GM18507 (cell line): ENCODE measurements at places on chromosomes 3 and 15.

GRCh38 chr3:107956991-107957900, 133.6 kb downstream of the CD47 start:
- no peak for DNase-seq

DNA sequence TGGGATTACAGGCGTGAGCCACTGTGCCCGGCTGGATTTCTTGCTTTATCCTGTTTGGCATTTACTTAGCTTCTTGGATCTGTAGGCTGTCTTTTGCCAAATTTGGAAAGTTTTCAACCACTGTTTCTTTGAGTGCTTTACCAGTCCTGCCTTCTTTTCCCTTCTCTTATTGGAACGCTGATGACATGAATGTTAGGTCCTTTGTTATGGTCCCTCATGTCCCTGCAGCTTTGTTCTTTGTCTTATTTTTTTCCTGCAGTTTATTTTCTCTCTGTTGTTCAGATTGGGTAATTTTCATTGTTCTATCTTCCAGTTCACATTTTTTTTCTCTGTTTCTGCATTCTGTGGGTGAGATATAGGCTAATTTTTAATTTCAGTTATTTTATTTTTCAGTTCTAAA, 25.0 kb downstream of the SH3GL3 start:
- DNase-seq = no peak

- no peak for DNase-seq
Observed at GRCh38 chr3:110618512-110619226, 452.9 kb upstream of the NECTIN3 start.

DNA sequence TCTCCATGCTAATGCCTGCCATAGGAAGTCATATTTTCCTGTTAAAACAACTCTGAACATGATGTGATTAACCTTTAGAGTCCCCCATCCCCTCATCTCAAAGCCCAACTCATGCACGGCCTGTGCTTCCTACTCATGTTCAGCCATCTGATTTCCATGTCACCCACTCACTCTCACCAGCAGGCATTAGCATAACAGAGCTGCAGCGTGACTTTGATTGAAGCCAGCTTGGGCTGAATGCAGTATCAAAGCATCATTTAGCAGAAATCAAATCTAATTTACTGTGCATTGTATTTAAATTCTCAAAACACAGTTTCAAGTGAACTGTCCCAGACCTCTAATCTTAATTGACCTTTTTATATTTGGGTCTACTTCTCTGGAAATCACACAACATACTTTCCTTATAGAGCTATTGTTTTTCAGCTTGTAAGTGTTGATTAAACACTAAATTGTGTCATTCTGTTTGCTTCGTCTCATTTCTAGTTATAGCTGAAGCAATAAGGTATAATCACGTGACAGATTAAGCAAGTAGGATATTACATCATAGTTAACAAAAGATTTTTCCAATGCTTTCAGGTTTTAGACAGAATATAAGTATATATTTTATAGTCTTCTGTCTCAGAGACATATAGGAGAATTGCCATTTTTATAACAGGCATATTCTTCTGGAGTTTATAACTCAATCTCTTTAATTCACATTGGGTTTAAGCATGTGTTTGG, 501.5 kb downstream of the ROBO2 start:
- DNase-seq = no peak

GRCh38 chr3:110470310-110470709, 601.3 kb upstream of the NECTIN3 start:
- no peak for DNase-seq

DNA sequence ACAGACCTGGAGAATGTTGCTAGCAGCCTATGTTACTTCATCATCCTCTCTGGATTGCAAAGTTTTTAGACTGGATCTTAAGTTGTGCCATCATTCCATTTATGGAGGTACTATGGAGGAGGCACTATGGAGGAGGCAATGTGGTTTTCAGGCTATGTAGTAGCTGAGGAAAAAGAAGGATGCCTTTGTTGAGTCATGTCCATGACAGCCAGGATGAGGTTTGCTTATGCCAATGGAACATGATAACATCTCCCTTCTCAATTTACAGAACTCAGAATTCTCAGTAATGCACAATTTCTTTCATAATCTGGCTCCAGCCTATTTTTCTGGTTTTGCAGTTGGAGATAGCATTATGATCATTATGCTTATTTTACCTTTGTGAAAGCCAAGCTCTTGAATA, 65.9 kb upstream of the TMEM108 start:
- no peak for DNase-seq

GRCh38 chr3:155871746-155872158, 1.3 kb downstream of the GMPS start:
- DNase-seq = no peak

GRCh38 chr3:123278446-123278845, 76.7 kb downstream of the SEC22A start:
- DNase-seq = no peak

- no peak for DNase-seq
Observed at GRCh38 chr3:126441256-126441880, 34.3 kb downstream of the ZXDC start.

- DNase-seq = no peak
Observed at GRCh38 chr15:31228011-31228484, 98.6 kb upstream of the KLF13 start.

DNA sequence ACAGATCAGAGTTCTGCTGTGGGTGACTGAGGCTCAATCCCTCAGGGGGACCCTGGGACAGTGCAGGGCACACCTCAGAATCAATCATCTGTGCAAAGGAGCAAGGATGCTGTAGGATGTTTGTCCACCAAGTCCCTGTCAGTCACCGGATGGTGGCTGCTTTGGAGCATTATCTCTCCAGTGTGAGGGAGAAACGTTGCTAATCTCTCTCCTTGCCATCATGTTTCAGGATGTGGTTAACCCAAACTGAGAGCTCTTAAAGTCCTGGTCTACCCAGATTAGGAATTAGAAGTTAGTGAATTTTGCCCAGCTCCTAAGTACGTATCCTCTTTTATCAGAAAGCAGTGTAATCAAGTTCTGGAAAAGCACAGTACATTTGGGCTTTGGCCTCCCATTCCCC, 26.2 kb upstream of the LRRC3B start:
- no peak for DNase-seq

- no peak for DNase-seq
Observed at GRCh38 chr15:78063970-78064385, 13.5 kb downstream of the TBC1D2B start.

DNA sequence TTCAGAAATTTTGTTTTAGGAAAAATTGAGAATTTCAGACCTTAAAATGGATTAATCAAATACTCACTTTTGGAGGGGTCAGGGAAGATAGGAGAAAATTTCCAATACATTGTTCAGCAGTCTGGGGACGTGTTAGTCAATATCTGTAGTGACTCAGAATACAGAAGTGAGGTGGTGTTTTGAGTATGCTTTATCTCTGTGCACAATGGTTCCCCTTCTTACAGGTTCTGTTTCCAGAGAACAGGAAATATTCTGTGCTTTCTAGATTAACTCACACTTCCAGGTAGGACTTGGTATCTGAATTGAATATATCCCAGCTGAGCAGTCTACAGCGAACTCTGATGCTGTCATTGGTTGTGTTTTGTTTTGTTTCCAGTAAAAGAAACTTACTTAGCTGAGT, 30.7 kb upstream of the CCDC54 start:
- DNase-seq = no peak

DNA sequence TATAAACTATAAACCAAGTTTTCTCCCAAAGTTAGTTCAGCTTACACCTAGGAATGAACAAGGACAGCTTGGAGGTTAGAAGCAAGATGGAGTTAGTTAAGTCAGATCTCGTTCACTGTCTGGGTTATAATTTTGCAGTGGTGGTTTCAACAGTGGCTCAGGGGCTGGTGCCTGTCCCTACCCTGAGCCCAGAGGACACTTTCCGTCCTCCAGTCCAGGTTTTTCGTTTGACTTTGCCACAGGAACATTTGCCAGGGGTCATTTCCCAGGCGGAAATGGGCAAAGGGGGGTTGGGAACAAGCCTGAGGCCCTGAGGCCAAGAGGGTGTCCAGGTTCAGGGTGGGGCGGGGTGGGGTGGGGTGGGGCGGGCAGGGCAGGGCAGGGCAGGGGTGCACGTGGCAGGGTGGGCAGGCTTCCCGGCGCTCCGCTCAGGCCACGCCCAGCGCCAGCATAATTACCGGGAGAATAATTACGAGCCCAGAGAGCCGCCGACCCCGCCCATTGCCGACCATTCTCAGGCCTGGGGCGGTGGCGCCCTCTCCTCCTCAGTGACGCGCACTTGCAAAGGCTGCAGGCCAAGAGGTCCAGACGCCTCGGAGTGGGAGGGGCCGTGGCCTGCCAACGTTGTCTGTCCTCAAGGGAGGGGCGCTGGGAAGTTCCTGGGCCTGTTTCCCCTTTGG, 70.4 kb downstream of the KLF13 start:
- DNase-seq = no peak

DNA sequence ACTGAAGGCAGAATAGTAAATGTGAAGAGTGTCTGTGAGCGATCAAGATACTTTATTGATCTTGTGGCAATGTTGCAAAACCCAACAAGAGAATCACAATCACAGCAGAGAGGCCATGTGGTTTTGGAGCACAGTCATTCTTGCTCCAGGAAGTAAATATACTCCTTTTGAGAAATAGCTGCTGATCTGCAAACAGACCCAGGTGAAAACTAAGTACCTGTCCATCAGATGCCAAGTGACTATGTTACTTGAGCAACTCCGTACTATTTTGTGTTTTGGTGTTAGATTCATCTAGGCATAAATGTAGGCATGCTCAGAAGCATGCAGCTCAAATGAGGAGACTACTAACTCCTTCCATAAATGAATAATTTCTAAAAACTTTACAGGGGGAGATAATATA, 627.9 kb downstream of the ZBBX start:
- DNase-seq = no peak

DNA sequence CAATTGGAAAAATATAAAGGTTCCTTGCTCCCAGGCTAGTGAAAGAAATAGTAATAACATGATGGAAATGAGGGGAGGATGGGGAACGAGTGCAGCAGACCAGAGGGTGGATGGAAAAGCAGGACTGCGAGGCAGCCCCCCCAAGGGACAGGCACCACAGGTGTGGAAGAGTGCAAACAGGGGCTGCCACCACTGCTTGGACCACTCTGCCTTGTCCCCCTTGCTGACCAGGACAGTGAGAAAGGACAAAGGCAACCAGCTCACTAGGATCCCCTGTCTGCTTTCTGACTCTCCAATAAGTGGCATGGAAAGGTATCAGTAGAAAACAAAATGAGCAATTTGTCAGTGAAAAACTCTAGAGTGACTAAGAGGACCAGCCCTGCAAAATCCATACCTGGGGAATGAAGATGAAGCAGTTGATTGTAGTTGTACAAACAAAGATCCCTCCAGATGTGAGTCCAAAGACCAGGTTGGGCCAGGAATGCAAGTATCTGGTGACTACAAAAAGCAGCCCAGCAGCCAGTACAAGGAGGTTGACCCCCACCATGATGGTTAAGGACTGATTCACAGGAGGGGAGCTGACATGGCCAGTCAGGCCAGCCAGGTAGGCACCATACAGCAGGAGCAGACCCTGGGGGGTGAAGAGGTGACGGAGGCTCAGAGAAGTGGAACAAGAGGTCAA, 86.6 kb upstream of the GSK3B start:
- DNase-seq = no peak

DNA sequence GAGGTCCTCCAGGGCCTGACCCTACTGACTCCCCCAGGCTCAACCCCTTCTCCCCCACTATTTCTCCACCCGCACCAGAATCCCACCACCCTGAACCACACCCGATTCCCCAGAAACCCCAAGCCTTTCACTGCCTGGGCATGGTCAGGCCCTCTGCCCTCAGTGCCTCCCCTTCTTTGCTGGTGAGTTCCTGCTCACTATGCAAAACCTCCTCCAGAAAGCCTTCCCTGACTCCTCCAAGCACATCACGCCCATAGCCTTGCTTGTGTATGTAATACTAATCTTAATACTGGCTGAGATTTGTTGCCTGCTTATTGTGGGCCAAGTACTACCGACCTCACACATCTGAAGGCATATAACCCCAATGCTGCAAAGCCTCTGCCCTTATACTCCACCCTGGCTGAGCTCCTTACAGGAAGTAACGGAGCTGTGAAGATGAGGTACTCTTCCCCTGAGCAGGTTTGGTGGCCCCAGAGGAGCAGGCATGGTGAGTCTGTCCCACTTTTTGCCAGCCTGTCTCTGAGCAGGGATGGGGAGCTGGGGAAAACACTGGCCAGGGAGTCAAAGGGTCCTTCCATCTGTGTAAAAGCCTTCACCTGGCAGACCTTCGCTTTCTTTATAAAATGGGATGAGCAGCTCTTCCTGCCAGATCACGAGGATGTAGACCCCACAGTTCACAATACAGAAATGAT, 9.5 kb downstream of the RAB6B start:
- no peak for DNase-seq

- DNase-seq = no peak
Observed at GRCh38 chr3:9810433-9810770, 340 bp downstream of the TTLL3 start.

DNA sequence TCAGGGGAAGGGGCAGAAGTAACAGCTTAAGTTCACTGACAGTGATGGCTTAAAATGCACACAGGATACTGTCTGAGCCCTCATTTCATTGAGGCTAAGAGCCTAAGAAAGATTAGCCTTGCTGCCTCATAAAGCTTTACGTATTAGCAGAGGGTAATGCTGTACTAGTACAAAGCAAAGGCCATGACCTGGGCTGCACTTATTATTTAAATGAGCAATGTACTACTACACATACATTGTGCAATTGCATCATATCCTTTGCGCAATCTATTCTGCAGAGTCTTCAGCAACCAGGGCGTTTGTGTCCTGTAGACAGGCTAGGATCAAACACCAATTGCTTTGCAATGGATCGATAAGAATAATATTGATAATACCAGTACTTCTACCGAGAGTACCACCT, 221.8 kb downstream of the TPRG1 start:
- no peak for DNase-seq

DNA sequence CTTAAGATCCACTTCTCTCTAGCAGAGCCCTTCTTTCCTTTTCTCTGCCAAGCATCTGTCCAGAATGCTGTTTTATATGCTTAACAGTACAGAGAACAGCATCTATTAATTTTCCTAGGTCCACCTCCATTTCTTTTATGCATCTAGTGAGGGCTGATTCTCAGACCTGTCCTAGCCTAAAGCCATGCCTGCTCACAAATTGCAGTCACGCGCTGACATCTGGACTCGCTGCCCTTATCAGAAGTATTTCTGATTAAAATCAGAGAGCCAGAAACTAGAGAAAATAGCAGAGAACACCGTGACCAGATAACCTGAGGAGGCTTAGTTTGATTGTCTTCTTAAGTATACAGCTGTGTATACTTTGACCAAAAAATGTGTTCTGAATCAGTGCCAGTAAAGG, 1.9 kb downstream of the C3orf20 start:
- DNase-seq = no peak

- DNase-seq = no peak
Observed at GRCh38 chr3:55750525-55750924, 263.4 kb upstream of the WNT5A start.

DNA sequence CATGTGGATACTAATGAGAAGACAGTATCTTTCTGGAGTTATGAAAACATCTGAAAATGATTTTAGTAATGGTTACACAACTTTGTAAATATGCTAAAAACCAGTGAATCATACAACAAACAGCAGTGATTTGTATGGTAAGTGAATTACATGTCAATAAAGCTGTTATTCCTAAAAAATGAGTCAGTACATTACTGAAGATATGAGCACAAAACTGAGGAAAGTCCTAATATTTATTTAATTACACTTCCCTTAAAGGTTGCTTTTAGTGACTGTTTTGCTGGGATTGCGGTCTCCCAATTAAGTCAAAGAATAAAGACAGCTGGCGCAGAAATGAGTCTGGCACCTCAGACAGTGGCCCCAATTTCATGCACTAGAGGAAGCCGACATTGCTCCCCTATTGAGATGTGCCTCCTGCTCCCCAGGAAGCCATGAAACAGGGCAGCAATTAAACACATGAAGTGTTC, 50.9 kb upstream of the FSIP1 start:
- DNase-seq = no peak

GRCh38 chr3:54714035-54714434, 213.8 kb downstream of the LRTM1 start:
- no peak for DNase-seq
